ENCODE measurements at places on chromosomes 4 and X.

DNA sequence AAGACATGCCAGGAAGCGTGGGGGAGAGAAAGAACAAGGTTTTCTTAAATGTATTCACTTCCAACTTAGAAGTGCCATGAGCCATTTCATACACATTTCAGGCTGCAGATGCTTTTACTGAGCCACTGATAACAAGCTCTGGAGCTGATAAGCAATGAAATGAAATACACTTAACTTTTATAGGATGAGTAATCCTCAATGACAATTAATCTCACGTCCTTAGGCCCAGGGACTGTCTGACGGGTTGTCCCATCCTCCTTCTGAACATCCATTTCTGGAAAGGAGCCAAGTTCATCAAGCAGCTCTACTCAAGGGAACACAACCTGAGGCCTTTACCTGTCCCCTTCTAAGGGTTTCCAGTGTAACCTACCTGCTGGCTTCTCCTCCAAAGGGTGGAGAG lies 121.2 kb downstream of the PARM1 start:
- no peak for DNase-seq

DNA sequence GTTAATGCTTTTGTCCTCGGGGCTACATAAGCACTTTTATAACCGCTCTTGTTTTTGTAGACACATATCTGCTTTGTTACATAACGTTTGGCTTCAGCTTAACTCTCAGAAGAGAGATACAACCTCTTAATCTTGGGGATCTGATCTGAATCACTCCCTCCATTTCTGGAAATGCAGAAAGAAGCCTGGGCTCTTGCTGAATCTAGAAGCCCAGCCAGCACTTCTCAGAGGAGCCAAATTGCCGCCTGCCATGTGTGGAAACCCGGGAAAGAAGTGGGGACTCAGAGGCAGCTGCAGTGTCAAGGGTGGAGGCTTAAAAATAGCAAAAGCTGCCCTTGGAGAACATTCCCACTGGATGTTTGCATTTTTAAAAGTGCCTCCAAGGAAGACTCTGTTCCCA lies 69.3 kb upstream of the LDB2 start:
- DNase-seq = no peak

DNA sequence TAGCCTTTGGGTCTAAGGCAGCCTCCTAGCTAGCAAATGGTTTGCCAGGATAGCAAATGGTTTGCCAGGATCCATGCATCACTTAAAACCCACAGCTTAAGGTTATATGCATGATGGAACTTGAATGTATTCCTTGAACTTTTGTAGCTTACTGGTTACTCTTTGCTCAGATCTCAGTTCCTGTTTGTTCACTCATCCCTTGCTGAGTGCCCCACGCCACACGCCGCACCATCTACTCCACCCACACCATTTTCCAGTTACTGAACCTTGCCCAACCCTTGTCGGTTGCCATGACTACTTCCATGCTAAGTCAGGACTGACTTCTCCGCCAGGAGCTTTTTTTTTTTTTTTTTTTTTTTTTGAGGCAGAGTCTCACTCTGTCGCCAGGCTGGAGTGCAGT lies 29.5 kb upstream of the XIAP start:
- DNase-seq = no peak

GRCh38 chr4:167717495-167717894 lies 374.8 kb upstream of the ANXA10 start:
- DNase-seq = no peak

DNA sequence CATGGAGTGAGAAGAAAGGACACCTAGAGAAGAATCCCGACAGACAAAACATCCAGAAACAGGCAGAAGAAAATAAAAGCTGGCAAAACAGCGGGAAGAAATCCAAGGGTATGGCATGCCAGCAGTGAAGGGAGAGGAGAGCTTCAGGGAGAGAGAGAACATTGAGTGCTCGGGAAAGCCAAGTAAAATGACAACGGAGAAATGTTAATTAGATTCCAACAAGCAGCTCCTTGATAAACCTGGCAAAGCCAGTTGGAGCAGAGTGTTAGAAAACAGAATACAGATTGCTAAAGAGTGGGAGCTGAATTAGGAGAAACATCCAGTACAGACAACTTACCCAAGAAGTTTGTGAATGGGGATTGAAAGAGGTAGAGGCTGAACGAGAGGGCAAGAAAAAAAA lies 40.4 kb upstream of the MAOA start:
- DNase-seq = no peak

GRCh38 chr4:67885762-67886161 lies 2.0 kb upstream of the TMPRSS11D start:
- DNase-seq = no peak

GRCh38 chr4:185437809-185438208 lies 12.0 kb upstream of the UFSP2 start:
- DNase-seq = no peak

DNA sequence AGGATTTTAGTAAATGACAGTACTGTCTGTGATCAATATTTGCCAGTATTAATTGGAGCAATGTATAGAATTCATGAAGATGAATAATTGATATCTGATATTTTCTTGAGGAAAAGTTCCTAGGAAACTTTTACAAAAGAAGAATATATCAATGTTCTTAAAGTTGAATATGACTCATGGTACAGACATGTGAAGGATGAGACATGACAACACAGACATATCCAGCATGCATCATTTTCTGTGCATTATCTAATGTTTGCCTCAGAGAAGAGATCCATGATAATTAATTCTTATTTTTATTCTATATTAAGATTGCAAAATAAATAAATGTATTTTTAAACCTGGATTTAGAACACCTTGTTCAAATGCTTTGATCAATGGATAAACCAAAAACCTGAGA lies 452.9 kb upstream of the EPHA5 start:
- DNase-seq = no peak

- DNase-seq = no peak
These were observed 697 bp downstream of the SRPK3 start for GRCh38 chrX:153781428-153782047.

- DNase-seq = no peak
These were observed 19.5 kb downstream of the NSUN7 start for GRCh38 chr4:40769266-40769665.

GRCh38 chr4:86640469-86640868 lies 46.4 kb downstream of the PTPN13 start:
- no peak for DNase-seq

DNA sequence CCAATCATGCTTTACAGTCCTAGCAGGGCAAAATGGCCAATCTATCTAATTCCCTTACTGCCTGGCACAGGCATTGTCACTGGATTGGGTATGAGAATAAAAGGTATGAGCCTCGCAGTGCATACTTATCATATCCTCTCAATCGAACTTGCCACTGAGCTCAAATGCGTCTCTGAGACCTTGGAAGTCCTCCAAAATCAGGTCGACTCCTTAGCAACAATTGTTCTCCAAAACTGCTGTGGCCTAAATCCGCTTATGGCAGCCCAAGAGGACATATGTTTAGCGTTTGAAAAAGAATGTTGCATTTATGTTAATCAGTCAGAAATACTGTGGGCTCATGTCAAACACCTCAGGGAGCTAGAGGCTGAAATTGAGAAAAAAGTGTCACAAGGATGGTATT lies 69.7 kb downstream of the SPIN4 start:
- DNase-seq = no peak

GRCh38 chr4:3464911-3465697 lies 2.0 kb downstream of the DOK7 start:
- DNase-seq = no peak

DNA sequence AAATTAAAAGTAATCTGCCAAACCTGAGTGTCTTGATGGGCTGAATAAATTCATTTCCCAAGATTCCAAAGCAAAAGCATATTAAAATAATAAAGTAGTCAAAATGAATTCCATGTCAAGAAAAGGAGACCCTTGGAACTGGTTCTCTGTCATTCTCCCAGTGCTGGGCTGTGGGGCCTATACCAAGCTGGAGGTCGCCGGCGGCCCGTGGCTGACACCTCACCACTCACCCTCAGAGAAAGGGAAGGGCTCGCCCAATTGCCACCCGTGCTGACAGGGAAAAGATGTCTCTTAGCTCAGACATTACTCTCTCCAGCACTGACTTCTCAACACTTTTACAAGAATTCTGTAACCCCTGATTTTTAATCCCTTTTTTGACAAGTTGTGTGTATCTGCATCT lies 51.7 kb downstream of the GATB start:
- no peak for DNase-seq

- DNase-seq = no peak
These were observed 215.9 kb upstream of the GIMD1 start for GRCh38 chr4:106584337-106584989.

GRCh38 chr4:121742794-121743193 lies 22.2 kb downstream of the SMIM43 start:
- DNase-seq = no peak

DNA sequence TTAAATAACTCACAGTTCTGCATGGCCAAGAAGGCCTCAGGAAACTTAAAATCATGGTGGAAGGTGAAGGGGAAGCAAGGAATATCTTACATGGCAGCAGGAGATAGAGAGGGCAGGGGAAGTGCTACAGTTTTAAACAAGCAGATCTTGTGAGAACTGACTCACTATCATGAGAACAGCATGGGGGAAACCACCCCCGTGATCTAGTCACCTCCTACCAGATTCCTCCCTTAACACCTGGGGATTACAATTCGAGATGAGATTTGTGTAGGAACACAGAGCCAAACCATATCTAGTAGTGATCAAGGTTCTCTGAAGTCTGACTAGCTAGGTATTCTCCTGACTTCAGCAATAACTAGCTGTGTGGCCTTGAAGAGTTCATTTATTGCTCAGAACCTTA lies 56.0 kb downstream of the BANK1 start:
- no peak for DNase-seq

- no peak for DNase-seq
These were observed 94.8 kb upstream of the PSAPL1 start for GRCh38 chr4:7529368-7530080.

DNA sequence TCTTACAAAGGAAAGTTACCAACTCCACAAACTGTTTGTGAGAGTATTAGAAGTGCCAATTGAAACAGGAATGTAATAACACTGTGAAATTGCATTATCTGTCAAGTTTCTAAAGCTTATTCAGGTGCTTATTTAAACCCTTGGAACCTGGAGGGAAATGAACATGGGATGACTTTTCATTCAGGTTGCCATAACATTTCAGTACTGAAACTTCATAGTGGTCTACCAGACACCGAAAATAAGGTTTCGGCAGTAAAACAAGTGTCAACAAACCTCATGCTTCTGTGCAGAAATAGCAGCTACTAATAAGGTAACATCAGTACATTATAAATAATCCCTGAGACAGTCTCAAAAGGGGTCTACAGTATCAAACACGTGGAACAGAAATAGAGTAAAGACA lies 890.7 kb upstream of the INTU start:
- DNase-seq = no peak

- no peak for DNase-seq
These were observed 12.4 kb downstream of the YIPF6 start for GRCh38 chrX:68511255-68511654.

GRCh38 chr4:75179510-75179909 lies 246.6 kb downstream of the PARM1 start:
- DNase-seq = no peak

GRCh38 chrX:100659431-100660137 lies 15.6 kb downstream of the SRPX2 start:
- DNase-seq = no peak

DNA sequence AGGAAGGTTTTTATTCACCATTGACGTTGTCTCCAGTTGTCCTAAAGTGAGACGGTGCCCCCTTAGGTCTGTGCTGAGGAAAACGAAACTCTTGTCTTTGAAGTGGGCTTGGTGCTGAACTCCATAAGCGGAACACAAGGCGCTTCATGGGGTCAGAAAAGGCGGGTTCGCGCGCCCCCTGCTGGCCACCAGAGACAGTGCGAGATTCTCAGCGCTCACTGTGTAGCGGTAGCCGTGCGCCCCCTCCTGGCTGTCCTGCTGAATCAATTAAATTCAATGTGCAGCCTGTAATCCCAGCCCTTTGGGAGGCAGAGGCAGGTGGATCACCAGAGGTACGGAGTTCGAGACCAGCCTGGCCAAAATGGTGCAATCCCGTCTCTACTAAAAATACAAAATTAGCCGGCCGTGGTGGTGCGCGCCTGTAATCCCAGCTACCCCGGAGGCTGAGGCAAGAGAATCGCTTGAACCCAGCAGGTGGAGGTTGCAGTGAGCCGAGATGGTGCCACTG lies 64.1 kb downstream of the RLIM start:
- DNase-seq = peak; percentile 84

All from stimulated activated CD8-positive, alpha-beta memory T cell treated with anti-CD3 and anti-CD28 coated beads, Interleukin-4, amount 100 ng/mL, for 24 hours (primary cell).